ENCODE measurements at places on chromosomes 5 and 9.

DNA sequence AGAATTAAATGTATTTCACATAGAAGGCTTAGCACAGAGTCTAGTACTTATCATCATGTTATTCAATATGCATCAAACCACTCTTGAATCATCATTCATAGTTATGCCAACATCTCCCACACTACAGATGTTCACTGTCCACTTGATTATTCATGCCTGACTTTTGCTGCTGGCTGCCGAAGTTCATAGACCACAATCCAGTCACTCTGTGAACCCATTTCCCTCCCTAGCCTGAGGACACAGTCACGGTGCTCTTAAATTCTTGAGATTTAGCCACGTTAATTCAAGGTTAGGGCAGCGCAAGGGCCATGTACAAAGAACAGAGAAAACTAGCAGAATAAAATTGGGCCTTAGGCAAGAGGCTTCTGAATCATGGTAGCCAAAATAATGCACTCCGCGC lies 32.4 kb downstream of the ABCA1 start:
- DNase-seq = no peak

GRCh38 chr5:168008555-168008954 lies 282.9 kb upstream of the WWC1 start:
- DNase-seq = no peak

DNA sequence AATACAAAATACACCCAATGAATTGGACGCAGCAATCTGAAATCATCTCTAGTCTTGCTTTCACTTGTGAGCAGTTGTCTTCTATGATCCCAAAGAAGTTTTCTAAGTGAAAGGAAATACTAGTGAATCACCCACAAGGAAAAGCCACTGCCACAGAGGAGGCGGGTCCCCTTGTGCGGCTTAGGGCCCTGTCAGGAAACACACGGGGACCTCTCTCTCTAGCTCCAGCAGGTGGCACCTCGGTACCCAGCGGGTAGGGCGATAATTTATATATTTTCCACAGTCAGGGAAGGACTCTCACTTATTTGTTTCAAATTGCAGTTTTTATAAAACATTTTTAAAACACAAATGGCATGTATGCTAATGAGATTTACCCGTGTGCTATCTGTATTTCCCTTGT lies 417.1 kb downstream of the KDM4C start:
- DNase-seq = no peak

- no peak for DNase-seq
These were observed 15.7 kb downstream of the KIAA1958 start for GRCh38 chr9:112502175-112502946.

GRCh38 chr9:81589819-81590218 lies 99.5 kb downstream of the TLE1 start:
- no peak for DNase-seq

GRCh38 chr5:74578356-74579044 lies 62.0 kb downstream of the ENC1 start:
- no peak for DNase-seq
